IPS DF 19.7 (cell line): ENCODE measurements at places on chromosomes 5 and 9.

- DNase-seq, result no peak
Measured at GRCh38 chr5:91419571-91420537, 36.7 kb upstream of the ARRDC3 start.

DNA sequence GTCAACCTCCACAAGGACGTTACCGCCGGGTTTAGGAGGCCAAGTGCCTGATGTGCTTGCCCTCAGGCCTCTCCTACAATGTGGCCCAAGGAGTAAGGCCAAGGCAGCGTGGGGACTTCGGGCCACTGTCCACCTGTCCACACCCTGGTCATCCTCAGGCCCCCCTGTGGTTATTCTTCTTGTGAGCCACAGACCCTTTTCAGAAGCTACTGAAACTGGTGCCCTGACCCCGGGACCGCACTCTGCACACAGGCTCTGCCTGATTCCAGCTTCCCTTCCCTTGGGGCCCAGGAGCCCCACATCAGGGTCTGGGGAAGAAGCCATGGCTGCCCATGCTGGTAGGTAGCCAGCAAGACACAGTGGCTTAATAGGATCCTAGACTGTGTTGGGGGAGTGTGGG lies 128.8 kb downstream of the OLFM1 start:
- DNase-seq, result no peak

GRCh38 chr5:8984386-8984785 lies 561.5 kb downstream of the SEMA5A start:
- DNase-seq, result no peak

GRCh38 chr5:35884191-35884769 lies 27.6 kb downstream of the IL7R start:
- DNase-seq, result no peak

- DNase-seq, result no peak
Measured at GRCh38 chr5:16855898-16856297, 80.2 kb downstream of the MYO10 start.

- DNase-seq, result no peak
Measured at GRCh38 chr5:32613050-32613672, 27.8 kb downstream of the SUB1 start.

DNA sequence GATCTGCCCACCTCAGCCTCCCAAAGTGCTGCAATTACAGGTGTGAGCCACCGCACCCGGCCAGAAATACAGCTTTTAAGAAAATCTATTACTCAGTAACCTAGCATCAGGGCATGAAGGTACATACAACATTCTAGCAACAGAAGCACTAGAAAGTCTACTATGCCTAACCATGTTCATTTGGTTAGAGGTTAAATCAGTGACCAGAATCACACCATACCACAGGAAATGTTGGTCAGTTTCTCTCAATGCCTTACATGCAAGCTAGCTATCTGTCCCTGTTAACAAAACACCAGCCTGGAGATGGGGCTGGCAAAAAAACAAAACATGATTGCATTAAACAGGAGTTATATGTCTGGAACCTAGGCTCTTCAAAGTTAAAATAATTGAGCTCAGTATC lies 104.1 kb downstream of the STRBP start:
- no peak for DNase-seq

DNA sequence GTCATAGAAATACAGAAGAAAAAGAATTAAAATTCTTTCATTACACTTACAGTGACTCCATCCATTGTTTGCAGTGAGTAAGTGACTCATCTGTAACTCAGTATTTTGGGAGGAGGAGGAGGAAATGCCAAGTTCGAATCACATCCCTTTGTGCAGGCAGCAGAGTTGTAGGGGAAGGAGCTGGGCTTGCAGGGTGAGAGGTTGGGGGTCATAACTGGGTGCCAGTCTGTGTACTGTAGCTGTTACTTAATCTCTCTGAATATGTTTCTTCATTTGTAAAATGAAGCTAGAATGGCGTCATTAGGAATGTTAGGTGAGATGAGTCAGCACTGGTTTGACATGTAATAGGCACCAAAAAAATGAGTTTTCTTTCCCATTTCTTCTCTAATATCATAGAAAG lies 235.7 kb upstream of the ADAMTSL1 start:
- no peak for DNase-seq

DNA sequence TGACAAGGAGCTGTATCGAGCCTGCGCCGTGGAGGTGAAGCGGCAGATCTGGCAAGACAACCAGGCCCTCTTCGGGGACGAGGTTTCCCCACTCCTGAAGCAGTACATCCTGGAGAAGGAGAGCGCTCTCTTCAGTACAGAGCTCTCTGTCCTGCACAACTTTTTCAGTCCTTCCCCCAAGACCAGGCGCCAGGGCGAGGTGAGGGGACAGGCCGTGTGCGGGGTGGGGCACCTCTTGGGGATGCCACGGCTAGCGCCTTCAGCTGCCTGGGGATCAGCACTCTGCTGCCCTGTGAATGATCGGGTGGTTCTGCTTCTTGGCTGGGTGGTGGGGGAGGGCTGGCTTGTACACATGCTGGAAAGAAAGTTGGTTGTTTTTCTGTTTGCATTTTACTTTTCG lies 1.7 kb downstream of the NELFB start:
- DNase-seq, result no peak

DNA sequence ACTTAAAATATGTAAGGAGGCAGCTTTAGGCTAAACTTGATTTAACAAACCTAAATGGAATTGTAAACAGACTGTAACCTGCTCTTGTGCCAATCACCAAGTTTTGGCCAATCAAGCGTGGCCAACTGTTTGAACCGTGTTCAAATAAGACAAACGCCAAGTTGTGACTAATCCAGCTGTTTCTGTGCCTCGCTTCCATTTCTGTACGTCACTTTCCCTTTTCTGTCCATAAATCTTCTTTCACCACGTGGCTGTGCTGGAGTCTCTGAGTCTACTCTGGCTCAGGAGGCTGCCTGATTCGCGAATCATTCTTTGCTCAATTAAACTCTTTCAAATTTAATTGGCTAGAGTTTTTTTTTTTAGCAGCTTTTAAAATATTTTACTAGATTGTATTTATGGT lies 71.3 kb downstream of the LIX1 start:
- DNase-seq, result no peak

DNA sequence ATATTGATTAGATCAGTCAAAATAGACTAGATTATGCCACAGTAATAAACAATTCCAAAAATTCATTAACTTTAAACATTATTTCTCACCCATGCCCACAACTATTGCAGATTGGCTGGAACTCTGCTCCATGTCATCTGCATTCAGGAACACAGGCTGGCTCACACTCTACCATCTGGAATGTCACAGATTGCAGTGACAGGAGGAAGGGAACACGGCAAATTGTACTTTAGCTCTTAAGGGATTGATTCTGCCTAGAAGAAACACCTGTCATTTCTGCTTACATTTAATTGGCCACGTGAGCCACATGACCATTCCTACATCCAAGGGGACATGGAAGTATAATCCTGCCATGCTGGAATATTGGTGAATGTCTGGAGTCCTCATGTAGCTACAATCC lies 54.4 kb downstream of the ATPSCKMT start:
- no peak for DNase-seq

DNA sequence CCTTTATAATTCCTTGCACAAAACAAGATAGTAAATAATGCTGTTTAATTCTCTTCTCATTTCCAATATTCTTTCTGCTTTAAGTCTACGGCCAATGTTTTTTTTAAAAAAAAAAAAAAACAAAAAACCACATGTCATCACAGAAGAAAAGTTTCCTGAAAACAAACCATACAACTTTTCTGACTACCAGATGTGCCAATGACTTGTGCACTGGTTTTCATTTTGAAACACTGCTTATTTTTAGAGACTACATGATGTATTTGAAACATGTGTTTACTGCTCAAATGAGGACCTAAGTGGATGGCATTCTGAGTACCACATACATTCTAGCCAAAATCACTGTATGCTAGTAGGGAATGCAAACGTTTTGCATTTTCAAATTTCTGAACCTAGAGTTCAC lies 167.9 kb downstream of the GLIS3 start:
- no peak for DNase-seq

- no peak for DNase-seq
Measured at GRCh38 chr5:28414619-28415018, 1376.2 kb upstream of the CDH9 start.

DNA sequence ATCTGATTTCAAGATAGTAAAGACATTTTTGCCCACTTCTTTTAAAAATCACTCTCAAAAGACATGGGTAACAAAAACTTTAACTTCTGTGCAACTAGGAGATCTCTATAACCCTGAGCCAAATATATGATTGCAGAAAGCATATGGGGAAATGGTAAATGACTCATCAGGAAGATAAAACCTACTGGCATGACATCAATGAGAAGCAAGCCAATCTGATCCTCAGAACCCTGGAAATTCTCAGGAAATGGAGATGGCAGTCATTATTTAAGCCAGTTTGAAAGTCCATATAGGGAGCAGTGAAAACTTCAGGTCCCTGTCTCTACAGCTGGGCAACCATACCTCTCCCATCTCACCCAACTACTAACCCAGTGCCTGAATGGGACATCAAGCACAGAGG lies 249.7 kb upstream of the NREP start:
- DNase-seq, result no peak

- DNase-seq, result no peak
Measured at GRCh38 chr5:134097211-134097749, 17.2 kb upstream of the TCF7 start.

GRCh38 chr5:111385051-111385450 lies 127.3 kb downstream of the STARD4 start:
- DNase-seq, result no peak

GRCh38 chr9:132745756-132746709 lies 75.8 kb downstream of the GTF3C4 start:
- no peak for DNase-seq

DNA sequence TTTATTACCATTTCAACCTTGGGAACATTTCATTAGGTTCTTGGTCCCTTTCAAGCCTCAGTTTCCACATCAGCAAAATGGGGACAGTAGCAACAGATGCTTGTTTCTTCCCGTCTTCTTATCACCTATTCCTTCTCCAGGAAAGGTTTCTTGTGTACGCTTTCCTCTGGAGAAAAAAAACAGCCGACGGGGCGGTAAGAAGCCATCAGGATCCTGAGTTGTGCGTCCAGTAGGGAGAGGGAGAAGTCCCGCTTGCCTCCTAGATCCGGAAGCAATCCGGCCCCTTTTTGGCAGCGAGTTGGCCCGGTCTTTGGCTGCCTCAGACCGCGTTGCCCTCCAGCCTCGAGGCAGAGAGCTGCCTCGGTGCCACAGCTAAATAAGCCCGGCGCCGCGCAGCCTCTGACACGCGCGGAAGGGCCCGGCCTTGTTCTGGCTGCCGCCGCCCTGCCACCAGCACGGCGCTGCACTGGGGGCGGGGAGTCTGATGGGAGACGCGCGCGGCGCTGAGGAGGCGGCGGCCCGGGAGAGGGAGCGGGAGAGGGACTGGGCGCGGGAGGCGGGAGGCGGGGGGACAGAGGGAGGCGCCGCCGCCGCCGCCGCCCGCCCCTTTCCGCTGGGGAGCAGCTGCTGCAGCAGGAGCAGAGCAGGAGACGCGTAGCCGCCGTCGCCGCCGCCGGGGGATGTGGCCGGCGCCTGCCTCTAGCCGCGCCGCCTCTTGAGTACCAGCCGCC lies at the start of gene SLC44A1:
TSS of gene SLC44A1 (plus strand) at position 649 of the 731 bp plus-strand sequence. CDS start 218 bp downstream, outside the sequence.
- peak; percentile 69 for DNase-seq
